Left lung (tissue), 14 donors: ENCODE measurements at places on chromosomes 1 and 21.
A peak's percentile ranks its signal among the peaks of the same experiment; 100 is the strongest.

GRCh38 chr1:230423951-230424350 lies 2.2 kb downstream of the PGBD5 start:
- DNase-seq: no peak

GRCh38 chr1:53398091-53398490 lies 61.1 kb upstream of the DMRTB1 start:
- DNase-seq: no peak

DNA sequence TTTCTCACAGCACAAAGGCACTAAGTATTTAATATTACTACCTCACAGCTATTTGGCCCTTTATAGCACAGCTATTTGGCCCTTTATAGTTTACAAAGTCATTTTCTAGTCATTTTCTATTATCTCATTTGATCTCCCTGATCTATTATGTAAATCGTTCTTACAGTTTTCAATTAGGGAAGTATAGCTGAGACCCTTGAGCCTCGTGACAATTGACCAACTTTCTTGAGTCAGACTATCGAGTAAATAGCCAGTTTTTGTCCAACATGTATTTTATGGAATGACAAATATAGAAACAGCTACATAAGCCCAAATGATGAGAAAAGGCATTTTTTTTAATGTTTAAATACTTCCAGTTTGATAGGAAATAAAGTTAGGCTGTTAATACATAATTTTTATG lies 7.0 kb upstream of the ANGPTL1 start:
- no peak for DNase-seq

GRCh38 chr1:210978316-210978973 lies 155.5 kb downstream of the KCNH1 start:
- DNase-seq: no peak

DNA sequence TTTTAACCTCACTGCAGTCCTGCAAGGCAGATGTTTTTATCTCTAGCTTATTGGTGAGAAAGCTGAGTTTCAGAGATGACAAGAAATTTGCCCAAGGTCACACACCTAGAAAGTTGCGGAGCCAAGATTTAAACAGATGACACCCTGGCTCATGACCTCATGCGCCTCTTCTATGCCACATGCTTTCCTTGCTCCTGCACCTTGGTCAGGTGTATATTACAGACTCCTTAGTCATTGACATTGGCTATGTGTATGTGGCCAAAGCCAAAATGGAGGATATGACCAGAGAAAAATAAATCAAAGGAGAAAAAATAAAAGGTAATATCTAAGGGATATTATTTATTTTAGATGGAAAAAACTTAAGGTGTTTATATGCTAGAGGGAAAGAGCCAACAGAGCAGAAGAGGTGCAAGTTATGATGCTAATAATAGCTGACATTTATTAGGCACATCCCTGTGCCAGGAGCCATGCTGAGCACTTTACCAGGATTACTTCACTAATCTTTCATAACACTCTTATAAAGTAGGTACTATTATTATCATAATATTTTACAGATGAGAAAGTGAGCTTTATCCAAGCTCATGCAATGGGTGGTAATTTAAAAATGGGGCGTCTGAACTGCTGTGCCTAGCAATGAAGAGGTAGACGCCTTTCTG lies 13.8 kb upstream of the MYOC start:
- no peak for DNase-seq

DNA sequence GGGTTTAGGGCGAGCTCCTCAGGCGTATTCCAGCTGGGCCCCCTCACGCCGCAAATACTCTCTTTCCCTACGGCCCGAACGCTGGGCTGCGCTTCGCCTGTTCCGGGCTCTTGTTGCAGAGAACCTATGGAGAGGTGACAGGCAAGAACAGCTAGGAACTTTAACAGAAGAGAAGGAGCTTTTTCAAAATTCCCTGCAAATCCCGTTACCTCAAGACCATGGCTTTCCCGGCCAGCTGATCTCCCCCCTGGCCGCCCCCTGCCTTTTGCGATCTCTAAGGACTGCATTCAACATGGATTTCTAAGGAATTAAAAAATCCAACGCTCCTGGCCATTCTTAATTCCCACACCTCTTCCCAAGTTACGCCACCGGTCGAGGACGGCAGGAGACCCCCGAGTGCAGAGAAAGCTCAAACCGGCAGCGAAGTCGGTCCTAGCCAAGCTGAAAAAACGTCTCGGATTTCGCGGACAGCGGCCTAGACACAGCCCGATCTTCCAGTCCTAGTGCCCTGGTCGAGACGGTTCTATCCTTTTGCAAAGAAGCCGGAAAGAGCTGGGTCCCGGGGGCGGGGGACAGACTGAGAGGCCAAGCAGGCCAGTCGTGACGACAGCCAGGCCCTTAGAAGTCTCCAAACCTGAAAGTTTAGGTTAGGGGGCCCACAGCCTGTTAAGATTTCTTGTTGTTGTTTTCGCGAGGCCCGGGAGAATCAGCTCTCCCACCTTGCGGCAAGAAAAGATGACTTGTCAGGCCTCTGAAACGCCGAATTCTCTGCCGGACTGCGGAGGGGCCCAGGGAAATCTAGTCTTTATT lies 1.1 kb upstream of the TBX15 start:
- DNase-seq: no peak

GRCh38 chr1:150006881-150007421 lies 3.6 kb downstream of the OTUD7B start:
- no peak for DNase-seq

DNA sequence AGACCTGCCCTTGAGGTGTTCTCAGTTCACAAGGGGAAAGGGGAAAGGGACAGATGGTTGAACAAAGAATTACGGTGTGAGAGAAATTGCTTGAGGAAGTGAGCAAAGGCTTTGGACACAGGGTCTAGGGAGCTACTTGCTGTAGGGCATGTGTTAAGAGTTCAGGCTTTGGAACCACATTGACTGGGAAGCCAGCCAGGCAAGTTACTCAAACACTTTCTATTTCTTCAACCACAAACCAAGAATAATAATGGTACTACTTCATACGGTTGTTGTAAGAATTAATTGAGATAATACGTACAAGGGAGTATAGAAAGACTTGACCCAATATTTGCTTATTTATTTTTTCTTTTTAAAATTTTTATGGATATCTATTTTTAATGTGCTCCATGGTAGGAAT lies 26.6 kb downstream of the AK4 start:
- DNase-seq: no peak

- no peak for DNase-seq
These were observed 14.0 kb upstream of the IGSF21 start for GRCh38 chr1:18093646-18094045.

GRCh38 chr1:154326546-154327465 lies 1.5 kb downstream of the ATP8B2 start:
- no peak for DNase-seq

GRCh38 chr1:36100376-36100775 lies 11.7 kb downstream of the ADPRS start:
- DNase-seq: no peak

GRCh38 chr1:29488794-29489311 lies 252.5 kb downstream of the PTPRU start:
- no peak for DNase-seq

DNA sequence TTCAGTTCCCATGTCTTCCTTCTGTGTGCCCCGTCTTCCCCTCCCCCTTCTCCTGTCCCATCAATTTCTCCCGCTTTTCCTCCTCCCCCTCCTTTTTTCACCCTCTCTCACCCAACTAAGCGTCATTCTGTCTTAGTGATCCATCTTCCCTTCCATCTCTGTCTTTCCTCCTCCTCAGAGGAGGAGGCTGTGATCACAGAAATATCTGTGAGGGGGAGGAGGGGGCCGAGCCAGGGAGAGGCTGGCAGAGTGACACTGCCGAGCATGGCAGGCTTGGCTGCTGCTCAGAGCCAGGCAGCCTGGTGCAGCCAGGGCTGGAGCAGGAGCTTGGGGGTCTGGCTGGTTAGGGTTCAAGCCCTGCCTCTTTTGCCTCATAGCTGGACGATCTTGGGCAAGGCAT lies 7.6 kb downstream of the HTR6 start:
- DNase-seq: no peak

- no peak for DNase-seq
These were observed 6.7 kb downstream of the GADD45A start for GRCh38 chr1:67691712-67692111.

- no peak for DNase-seq
These were observed 33.2 kb upstream of the RBM15 start for GRCh38 chr1:110305900-110306420.

GRCh38 chr1:29708381-29708780 lies 472.1 kb downstream of the PTPRU start:
- no peak for DNase-seq

GRCh38 chr1:58924016-58924565 lies 140.2 kb upstream of the JUN start:
- DNase-seq: no peak

DNA sequence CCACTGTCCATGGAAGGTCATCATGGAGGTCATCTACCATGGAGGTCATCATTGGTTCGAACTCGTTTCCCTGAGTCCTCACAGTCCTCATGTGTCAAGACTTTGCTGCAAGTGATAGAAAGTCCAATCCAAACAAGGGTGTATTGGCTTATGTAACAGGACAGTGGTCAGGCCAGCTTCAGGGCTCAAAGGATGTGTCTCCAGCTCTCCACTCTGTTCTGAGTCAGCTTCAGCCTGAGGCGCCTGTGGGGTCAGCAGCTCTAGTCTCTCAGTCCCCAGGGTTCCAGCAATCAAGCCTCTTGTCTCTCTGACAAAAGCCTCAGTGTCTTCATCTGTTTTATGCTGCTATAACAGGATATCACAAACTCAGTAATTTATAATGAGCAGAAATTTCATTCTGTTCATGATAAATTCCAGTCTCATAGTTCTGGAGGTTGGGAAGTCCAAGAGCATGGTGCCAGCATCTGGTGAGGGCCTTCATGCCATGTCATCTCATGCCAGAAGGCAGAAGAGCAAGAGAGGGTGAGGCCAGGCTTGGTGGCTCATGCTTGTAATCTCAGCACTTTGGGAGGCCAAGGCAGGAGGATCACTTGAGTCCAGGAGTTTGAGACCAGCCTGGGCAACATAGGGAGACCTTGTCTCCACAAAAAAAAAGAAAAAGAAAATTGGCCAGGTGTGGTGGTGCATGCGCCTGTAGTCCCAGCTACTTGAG lies 19.5 kb downstream of the A3GALT2 start:
- DNase-seq: no peak

GRCh38 chr1:85581802-85582686 lies 1.5 kb downstream of the CCN1 start:
- peak; percentile 65 for DNase-seq

- no peak for DNase-seq
These were observed 24.6 kb upstream of the GPR137B start for GRCh38 chr1:236117710-236118109.

GRCh38 chr1:230286890-230287269 lies 139.3 kb downstream of the PGBD5 start:
- DNase-seq: peak; percentile 76
